ENCODE measurements at places on chromosomes 7 and 10. TPM values are rescaled to one million over a fixed set of nuclear protein-coding genes. Genes with fewer than 3 reads are reported as not detected.

Gene PANK1
- total RNA-seq: 7.2 TPM

Gene CLEC2L
- total RNA-seq: not detected

Gene CAV2
- 168 TPM for total RNA-seq

Gene HOXA3
- 7.6 TPM for total RNA-seq

Gene ZNF365
- 1.2 TPM for total RNA-seq

Gene EPHA1
- total RNA-seq: not detected

Gene PTTG1IP2
- total RNA-seq: not detected

Gene OR2A5
- not detected for total RNA-seq

Gene RNF148
- not detected for total RNA-seq

Gene MAT1A
- 0.11 TPM for total RNA-seq

Gene FZD1
- 2.4 TPM for total RNA-seq

Gene PPP1R9A
- 5.7 TPM for total RNA-seq

Gene HKDC1
- total RNA-seq: 19.1 TPM

Gene OR2A12
- total RNA-seq: not detected

Gene EMX2
- total RNA-seq: not detected

Gene DHX32
- 49.9 TPM for total RNA-seq

Gene ORC5
- 30.1 TPM for total RNA-seq

Gene ABCA13
- total RNA-seq: 0.01 TPM

Measured in A549 treated with DMSO at 1 μM for 4 hours (cell line).